GM18507 (cell line): ENCODE measurements at places on chromosomes 5 and 9.

- DNase-seq: no peak
These were observed 15.1 kb downstream of the ROPN1L start for GRCh38 chr5:10456583-10457420.

- DNase-seq: no peak
These were observed 67.1 kb downstream of the DAB2IP start for GRCh38 chr9:121718501-121718900.

DNA sequence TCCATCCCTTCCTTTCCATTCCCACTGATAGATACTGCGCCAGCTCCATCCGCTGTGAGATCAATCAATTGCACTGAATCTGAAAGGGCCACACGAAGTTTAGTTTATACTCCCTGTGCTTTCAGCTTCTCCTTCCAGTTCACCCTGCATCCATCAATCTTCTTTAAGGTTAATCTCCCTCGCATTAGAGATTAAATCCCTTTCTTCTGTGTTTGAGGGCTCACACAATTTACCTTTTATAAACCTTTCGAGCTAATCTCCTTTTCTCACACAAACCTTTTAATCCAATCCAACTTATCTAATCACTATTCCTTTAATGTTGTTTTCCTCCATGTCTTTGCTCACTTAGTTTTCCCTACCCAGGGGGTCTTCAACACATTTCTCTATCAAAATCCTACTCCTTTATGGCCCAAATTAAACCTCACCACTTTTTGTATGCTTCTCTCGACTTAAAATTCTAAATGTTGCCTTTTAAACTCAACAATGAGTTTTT is 64.6 kb upstream of the HAPLN1 start:
- no peak for DNase-seq

DNA sequence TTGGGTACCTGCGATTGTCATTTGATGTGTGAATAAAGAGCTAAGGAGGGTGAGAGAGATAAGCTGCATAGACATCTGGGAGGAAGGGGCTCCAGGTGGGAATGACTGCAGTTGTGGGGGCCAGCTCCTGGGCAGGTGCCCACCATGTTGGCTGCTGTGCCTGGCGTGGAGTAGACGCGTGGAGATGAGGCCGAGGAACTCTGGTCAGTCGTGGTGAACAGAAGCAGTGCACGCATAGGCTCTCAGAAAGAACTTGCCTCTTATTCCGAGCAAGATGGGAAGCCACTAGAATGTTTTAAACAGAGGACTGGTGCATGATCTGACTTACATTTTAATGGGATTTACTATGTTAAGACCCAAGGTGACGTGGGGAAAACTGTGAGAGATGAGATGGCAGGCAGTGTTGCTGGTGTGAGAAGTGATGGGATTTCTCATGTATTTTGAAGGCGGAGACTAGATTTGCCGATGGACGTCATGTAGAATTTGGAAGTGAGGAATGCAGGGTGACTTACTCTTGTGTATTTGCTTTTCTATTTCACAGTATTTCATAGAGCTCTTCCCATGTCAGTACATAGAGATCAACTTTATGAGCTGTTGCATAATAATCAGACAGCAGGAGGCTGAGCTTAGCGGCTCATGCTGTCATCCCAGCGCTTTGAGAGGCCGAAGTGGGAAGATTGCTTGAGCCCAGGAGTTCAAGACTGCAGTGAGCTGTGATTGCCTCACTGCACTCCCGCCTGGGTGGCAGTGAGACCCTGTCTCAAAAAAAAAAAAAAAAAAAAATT is 71.1 kb downstream of the EHMT1 start:
- no peak for DNase-seq

DNA sequence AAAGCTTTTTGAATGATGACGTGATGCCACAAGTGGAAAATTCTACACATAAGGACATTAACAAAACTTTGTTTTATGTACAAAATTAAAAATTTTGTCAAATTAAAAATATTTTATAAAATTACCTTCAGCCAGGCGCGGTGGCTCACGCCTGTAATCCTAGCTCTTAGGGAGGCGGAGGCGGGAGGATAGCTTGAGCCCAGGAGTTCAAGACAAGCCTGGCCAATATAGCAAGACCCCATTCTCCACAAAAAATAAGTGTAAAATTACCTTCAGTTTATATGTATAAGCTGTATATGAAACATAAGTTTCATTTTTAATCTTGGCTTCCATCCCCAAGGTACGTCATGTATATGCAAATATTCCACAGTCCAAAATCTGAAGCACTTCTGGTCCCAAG is 40.9 kb downstream of the CDK7 start:
- DNase-seq: no peak
